Airway epithelial cell (primary cell): ENCODE measurements at places on chromosomes 6 and 20. TPM values are rescaled to one million over a fixed set of nuclear protein-coding genes. Genes with fewer than 3 reads are reported as not detected.

The SOX4 gene
- 18.0 and 26.9 TPM in 2 replicates for total RNA-seq

The SH3BGRL2 gene
- total RNA-seq, result 9.5 and 11.1 TPM in 2 replicates

The TSBP1 gene
- total RNA-seq, result not detected in 2 replicates

The HTR1B gene
- total RNA-seq, result 0.49 and 0.70 TPM in 2 replicates

The PNPLA1 gene
- 0.14 and 0.23 TPM in 2 replicates for total RNA-seq

The FOXA2 gene
- 17.7 and 20.8 TPM in 2 replicates for total RNA-seq

The TRIM38 gene
- 4.1 and 5.8 TPM in 2 replicates for total RNA-seq

The C20orf204 gene
- total RNA-seq, result 0.14 and 0.74 TPM in 2 replicates

The RGS19 gene
- 21.4 and 22.6 TPM in 2 replicates for total RNA-seq

The PAK1IP1 gene
- 19.0 and 20.2 TPM in 2 replicates for total RNA-seq

The PAK5 gene
- 0.14 and 0.21 TPM in 2 replicates for total RNA-seq
